Activated CD4-positive, alpha-beta T cell treated with anti-CD3 and anti-CD28 coated beads for 1 hour (primary cell): ENCODE measurements at places on chromosomes 6 and 20.

DNA sequence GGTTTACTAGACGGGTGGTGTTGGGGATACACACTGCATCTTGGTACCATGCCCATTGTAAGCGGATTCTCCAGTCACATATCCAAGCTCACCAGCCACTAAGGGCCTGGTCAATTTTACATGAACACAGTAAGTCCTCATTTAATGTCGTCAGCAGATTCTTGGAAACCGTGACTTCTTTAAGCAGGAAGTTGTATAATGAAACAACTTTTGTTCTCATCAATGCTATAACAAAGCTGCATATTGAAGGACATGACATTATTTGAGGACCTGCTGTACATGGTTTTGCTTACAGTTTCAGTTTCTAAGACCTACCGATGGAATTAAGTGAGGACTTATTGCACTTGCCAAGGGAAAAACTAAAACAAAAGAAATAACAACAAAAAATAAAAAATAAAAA lies 295.6 kb downstream of the SYNE1 start:
- no peak for DNase-seq

- DNase-seq: no peak
Observed at GRCh38 chr20:39453890-39454289, 491.7 kb downstream of the DHX35 start.

DNA sequence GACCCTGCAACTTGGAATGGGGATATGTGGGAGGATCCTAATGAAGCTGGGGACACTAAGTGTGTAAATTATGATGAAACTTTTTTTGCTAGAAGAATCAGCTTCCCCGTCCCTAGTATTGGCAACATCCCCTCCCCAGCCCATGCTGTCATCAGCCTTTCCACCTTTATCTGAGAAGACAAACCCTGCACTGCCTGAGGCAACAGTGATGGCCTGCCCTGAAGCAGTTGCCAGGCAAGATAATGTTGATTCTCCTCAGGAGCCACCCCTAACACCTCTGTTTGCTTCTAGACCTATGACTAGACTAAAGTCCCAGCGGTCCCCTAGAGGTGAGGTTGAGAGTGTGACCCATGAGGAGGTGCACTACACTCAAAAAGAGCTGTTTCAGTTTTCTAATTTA lies 27.1 kb downstream of the MICA start:
- DNase-seq: no peak

GRCh38 chr6:3473773-3474172 lies 16.9 kb upstream of the SLC22A23 start:
- no peak for DNase-seq
